Uterine smooth muscle cell (primary cell): ENCODE measurements at places on chromosomes 3 and 15. TPM values are rescaled to one million over a fixed set of nuclear protein-coding genes. Genes with fewer than 3 reads are reported as not detected.

SSUH2 gene
- total RNA-seq: 0.11 and 0.25 TPM in 2 replicates

ROBO1 gene
- 37.1 and 63.6 TPM in 2 replicates for total RNA-seq

LRTM1 gene
- not detected in 2 replicates for total RNA-seq

REC114 gene
- not detected in 2 replicates for total RNA-seq

NDUFAF3 gene
- 58.4 and 80.2 TPM in 2 replicates for total RNA-seq

PP2D1 gene
- not detected in 2 replicates for total RNA-seq

SCN11A gene
- under 0.01 and 0.11 TPM in 2 replicates for total RNA-seq

GOLGA6D gene
- total RNA-seq: 0.12 TPM in 1 of 2 replicates, not detected in the other

GOLGA8T gene
- total RNA-seq: not detected in 2 replicates

SH2D7 gene
- not detected in 2 replicates for total RNA-seq

TMEM41A gene
- total RNA-seq: 9.7 and 10.1 TPM in 2 replicates

LDHAL6B gene
- total RNA-seq: under 0.01 TPM in 1 of 2 replicates, not detected in the other

PEAK1 gene
- total RNA-seq: 48.6 and 62.5 TPM in 2 replicates

TGM5 gene
- total RNA-seq: not detected in 2 replicates
